Stimulated activated CD8-positive, alpha-beta memory T cell treated with anti-CD3 and anti-CD28 coated beads, Interleukin-4, amount 100 ng/mL, for 4 hours (primary cell): ENCODE measurements at places on chromosomes 12 and 14.

- DNase-seq, result no peak
Measured at GRCh38 chr14:72920008-72920407, 6.3 kb upstream of the DCAF4 start.

DNA sequence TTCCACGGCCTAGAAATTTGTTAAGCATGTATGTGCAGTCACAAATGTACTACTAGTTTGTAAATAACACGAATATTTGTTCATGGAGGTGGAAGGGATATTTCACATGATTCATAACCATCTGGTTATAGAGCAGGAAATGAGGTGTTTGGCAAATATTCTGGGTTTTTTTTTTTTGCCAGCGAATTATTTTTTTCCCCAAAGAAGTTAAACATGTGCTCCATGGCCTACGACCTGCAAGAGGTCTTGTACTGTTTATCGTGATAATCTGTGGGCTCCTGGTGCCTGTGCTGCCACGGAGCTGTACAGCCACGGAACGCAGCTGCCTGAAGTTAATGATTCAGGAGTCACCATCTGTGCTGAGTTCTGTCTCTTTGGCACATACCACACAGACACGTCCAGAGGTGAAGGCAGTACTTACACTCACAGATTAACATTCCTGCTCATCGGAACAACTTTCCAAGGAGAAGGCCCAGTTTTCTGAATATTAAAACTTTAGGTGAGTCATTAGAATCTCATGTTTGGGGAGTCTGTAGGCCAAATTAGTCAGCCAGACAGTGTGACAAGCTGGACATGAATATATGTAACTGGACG lies 156.3 kb downstream of the TMX1 start:
- DNase-seq, result no peak

- DNase-seq, result no peak
Measured at GRCh38 chr14:96040828-96041371, 1.7 kb downstream of the C14orf132 start.

GRCh38 chr12:97380440-97380839 lies 82.2 kb upstream of the RMST start:
- no peak for DNase-seq

GRCh38 chr12:3661028-3661427 lies 91.9 kb downstream of the CRACR2A start:
- DNase-seq, result no peak

DNA sequence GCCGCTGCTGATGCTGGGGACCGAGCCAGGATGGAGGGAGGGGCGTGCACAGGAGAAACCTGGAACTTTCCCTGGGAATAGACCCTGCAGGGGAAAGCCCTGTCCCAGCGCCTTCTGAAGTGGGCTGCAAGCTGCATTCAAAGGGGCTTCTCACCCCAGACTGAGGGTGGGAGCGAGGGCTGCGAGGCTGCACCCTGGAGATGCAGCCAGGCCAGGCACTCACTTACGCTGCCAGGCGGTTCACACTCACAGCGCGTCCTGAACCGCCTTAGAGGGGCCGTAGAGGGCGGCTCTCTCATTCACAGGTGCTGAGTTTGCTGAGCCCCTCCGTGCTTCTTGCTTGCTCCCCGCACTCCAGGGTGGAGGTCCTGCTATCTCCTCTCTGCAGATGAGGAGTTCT lies 208.5 kb upstream of the C14orf180 start:
- DNase-seq, result no peak

- DNase-seq, result no peak
Measured at GRCh38 chr14:61343991-61344405, 22.6 kb downstream of the PRKCH start.

GRCh38 chr12:944211-944610 lies 5.3 kb downstream of the RAD52 start:
- no peak for DNase-seq

GRCh38 chr12:109961201-109961600 lies 35.0 kb downstream of the GIT2 start:
- DNase-seq, result no peak
